ENCODE measurements at places on chromosomes 3 and 15.

DNA sequence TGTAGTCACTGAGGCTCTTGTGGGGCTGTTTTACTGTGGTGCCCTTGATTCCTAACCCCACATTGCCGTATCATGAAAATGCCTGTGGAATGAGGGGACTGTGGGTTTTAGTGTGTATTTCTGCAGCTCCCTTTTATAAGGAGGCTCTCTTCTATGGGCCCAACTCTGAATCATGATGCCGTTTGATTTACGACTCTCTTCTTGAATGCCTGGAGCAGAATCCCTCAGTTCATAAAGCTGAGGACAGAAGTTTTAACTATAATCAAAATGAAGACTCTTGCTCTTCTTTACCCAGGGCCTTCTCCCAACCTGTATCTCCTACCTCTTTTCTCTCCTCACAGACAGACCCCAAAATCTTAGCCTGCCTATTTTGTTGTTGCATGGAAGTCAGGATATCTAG is 109.5 kb downstream of the RARB start:
- DNase-seq, result no peak

DNA sequence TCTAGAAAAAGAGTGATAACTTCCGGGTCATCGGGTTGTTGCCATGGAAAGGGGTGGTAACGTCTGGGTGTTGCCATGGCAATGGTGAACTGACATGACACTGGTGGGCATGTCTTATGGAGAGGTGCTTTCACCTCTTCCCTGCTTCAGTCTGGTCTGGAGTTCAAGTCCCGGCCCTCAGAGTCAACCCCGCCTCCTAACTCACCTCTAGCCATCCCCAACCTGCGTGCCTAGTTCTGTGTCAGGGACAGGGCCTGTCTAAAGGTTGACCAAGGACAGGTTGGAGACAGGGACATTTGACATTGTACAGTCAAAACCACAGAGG is 96.0 kb downstream of the LSM3 start:
- DNase-seq, result no peak

DNA sequence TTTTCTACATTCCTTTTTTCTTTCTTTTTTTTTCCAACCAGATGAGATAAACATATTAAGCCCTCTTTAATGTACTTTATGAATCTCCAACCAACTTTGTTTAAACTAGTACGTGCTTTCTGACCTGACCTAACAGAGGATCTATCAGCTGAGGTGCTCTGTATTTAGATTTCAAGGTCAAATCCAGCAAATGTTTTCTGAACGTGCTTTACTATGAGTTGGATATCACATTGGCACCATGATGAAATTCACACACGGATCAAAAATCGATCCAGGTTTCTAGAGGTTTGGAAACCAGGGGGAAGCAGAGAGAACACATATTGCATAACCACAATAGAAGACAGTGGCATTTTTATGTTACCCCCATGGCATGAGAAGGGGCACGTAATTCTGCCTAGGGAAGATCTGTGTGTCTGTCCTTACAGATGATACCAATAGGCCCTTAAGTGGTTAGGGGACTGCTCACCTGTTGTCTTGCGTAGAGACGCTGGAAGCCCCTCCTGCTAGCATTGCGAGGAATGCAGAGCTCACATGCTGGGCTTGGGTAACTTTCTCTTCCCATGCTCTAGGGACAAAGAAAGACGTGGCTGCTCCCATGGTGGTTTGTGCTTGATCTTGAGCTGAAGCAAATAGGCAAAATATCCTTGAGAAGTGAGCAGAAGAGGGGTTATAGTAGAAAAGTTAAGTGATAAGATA is 59.3 kb upstream of the ABHD10 start:
- DNase-seq, result no peak

- DNase-seq, result no peak
Observed at GRCh38 chr3:66492071-66492470, 8.8 kb downstream of the LRIG1 start.

GRCh38 chr3:160577093-160577492 is 11.7 kb upstream of the KPNA4 start:
- no peak for DNase-seq

- DNase-seq, result no peak
Observed at GRCh38 chr15:91926908-91927270, 73.4 kb downstream of the SLCO3A1 start.

- no peak for DNase-seq
Observed at GRCh38 chr3:172711454-172711795, 558 bp upstream of the NCEH1 start.

DNA sequence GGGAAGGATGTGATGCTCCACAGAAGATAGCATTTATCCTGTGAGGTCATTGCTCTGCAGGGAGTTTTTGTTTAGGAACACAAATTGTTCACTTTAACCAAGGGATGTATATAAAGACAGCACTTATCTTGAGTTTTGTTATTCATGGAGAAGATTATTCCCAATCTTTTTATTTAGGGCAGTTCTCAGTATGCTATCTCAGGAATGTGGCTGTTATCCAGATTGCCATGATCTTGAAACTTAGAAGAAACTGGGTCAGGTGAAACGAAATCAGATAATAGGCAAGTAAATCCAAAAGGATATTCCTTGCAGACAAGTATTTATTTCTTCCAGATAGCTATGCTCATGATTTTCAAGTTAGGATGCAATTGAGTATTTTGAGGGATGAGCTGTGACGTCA is 19.3 kb upstream of the TMEM42 start:
- DNase-seq, result no peak

- DNase-seq, result no peak
Observed at GRCh38 chr15:70440416-70441138, 322.8 kb downstream of the UACA start.

DNA sequence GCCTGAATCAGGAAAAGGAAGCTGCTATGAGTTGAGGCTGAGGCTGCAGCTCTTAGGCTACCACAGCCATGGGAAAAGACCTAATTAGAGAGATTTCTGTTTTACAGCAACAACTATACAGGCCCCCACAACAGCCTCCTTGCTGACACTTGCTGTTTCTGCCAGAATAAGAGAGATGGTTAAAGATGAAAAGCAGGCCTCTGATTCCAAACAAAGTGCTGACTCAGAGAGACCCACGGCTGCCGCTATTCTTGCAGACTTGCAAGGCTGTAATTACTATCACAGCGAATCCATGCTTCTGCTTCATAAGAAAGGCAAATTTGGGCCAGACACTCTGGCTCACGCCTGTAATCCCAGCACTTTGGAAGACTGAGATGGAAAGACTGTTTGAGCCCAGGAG is 41.8 kb downstream of the MCF2L2 start:
- DNase-seq, result no peak

GRCh38 chr15:81275711-81276392 is 48.1 kb downstream of the STARD5 start:
- no peak for DNase-seq

DNA sequence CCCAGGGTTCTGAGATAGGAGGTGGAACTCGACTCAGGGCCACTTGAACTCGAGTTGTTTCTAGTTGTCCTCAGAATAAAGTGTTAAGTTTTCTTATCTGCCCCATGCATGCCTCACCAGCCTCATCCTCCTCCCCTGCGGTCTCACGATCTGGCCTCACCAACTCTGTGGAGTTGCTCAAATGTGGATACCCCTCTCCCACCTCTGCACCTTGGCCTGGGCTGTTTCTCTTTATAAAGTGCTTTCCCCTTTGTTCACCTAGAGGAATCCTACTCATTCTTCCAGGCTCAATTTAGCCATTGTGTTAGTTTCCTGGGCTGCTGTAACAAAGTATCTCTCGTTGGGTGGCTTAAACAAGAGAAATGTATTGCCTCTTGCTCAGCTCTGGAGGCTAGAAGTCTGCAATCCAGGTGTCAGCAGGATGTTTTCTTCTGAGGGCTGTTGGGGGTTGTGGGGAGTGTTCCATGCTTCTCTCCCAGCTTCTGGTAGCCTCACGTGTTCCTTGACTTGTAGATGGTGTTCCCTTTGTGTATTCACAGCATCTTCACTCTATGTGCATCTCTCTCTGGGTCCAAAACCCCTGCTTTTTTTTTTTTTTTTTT is 100.7 kb downstream of the MEX3B start:
- DNase-seq, result no peak

- no peak for DNase-seq
Observed at GRCh38 chr15:67331676-67332075, 77.1 kb downstream of the IQCH start.

Measured in CD4-positive, alpha-beta T cell treated with Interleukin-10 for 1 hour (primary cell).